Hippocampal formation (tissue), 2 donors: ENCODE measurements at places on chromosomes 1 and 21.

GRCh38 chr1:159799446-159799985, 2.6 kb upstream of the FCRL6 start:
- no peak for DNase-seq

GRCh38 chr21:17925000-17925610, 105.9 kb upstream of the C21orf91 start:
- peak; percentile 53 for DNase-seq

GRCh38 chr1:29196863-29197589, 15.3 kb upstream of the SRSF4 start:
- DNase-seq = no peak

DNA sequence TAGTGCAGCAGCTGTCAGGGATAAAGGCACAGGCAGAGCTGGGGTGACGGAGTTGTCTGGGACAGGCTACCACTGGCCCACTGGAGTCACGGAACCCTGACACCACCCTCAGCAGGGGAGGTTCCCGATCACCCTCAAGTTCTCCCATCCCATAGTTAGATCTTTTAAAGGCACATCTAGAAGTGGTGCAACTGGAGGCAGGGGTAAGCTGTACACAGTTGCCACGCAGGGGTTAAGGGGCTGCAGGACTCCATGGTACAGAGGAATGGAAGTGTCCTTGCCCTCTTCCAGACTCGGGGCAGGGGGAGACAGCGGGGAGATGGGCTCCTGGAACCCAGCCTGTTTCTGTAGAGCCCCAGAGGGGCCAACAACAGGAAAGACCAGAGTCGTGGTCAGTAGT, 13.3 kb downstream of the CC2D1B start:
- no peak for DNase-seq

DNA sequence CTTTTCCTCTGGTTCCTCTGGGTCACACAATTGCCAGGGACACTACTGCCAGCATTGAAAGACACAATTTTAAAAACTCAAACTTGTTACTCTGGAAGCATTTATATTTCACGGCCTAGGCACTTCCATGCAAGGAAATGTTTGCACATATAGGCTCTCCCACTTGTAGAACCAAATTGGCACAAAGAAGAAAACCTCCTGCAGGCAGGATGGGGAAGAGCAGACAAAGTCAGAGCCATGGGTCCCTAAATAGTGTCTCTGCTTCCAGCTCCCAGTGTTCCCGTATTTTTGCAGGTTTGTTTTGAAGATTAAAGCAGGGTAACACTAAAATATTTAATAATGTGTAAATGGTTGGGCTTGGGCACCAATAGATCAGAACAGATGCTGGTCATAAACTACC, 19.0 kb upstream of the ADGRL2 start:
- DNase-seq = no peak

GRCh38 chr1:241696172-241696814, 44.2 kb downstream of the WDR64 start:
- no peak for DNase-seq

DNA sequence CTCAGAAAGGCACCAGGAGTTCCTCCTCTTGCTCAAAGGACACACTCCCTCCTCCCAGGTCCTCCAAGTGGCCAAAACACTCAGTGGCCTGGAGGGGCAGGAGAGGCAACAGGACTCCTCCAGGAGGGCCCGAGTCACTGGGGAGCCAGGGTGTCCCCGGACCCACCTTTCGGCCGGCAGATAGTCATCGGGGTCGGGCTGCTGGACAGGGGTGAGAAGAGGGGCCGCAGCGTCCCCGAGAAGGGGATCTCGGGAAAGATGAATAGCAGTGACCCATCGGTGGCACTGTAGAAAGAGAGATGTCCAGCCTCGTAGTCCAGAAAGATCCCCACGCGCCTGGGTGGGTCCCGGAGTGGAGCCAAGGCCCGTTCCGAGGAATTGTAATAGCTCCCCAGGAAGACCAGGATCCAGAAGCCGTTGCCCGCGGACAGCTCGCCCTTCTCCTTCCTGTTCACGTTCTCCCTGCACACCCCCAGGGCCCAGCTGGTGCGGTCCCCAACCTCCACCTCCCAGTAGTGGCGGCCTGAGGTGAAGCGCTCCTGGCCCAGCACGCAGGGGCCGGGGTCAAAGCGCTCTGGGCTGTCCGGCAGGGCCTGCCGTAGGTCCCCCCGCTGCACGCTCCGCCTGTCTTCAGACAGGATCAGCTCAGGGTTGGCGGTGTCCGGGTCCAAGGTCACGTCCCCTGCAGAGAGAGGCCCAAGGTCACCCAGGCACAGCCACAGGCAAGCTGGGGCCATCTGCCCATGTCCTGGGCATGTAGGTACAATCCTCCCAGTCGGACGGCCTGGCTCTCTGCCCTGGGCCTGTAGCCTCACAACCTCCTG, 11.9 kb downstream of the TRIM11 start:
- no peak for DNase-seq

GRCh38 chr1:90728502-90729287, 11.6 kb upstream of the BARHL2 start:
- DNase-seq = no peak

DNA sequence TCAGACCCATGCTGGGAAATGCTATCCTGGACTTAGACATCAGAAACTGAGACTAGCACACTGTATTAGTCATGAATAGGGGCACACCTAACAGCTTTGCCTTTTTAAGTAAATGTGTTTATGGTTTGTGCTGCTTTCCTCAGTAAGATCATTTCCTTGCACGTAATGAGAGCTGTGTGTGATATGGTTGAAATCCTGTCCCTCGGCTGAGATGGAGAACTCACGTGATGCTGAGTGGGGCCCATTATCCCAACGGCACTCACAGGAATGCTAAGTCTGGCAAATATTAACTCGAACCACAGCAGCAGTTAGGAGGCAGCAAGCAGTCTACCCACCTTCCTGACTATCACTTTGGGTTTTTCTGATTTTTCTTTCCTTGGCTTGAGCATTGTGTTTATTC, 38.2 kb downstream of the BCL9 start:
- DNase-seq = no peak

GRCh38 chr1:54462597-54463258, 56.5 kb upstream of the SSBP3 start:
- DNase-seq = no peak

GRCh38 chr1:193846411-193846810, 660.0 kb upstream of the B3GALT2 start:
- DNase-seq = no peak

GRCh38 chr1:171090604-171091003, at the start of gene FMO3:
Gene FMO3, plus strand, starts transcription at chr1:171090905. Its CDS starts 1,754 bp downstream, at chr1:171092659.
- DNase-seq = no peak

DNA sequence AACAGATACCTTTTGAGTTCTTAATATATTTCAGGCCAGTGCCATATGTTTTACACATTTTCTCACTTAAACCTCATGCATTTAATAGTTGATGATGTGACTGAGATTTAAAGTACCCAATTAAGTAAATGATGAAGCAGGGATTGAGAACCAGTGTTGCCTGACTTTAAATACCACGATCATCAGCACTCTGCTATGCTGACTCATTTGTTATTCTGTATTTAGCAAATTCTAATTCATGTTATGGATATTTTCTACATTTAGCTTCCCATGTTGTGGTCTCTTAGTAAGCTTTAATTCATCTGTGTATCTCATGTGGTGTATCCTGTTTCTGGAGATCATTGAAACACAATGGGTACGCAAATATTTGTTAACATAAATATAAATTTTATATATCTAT, 363.0 kb downstream of the PTBP2 start:
- no peak for DNase-seq

DNA sequence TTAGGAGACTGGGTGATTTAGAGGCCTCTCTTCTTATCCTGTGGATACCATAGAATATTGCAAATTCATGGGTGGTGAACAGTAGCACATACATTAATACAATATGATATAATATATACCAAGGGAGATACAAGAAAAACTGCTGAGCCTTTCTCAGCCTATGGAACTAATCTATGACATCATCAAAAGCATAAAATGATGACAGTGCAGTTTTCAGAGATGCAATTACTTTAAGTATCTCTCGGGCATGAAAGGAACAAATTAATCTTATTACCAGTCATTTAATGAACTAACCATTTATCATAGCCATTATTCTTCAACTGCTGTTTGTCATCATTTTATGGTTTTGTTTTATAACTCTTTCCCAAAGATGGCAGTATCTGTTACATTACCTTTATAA, 3.5 kb downstream of the CHODL start:
- no peak for DNase-seq

DNA sequence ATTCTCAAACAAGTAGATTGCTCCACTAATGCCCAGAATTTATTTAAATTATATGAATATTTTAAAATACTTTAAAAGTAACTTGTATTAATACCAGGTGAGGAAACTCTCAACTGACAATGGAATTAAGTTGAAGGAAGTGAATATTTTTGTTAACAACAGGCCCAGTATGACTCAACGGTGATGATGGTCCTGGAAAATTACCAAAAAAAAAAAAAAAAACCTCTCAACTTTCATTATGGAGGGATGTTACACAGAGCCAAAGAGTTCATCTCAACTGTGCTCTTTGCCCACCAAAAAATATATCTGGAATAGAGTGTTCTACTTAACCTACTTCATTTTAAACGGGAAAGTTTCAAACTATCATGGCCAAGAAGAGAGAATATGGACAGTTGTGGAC, 28.3 kb downstream of the CFH start:
- DNase-seq = no peak

GRCh38 chr1:46077644-46078043, 54.8 kb downstream of the PIK3R3 start:
- no peak for DNase-seq

DNA sequence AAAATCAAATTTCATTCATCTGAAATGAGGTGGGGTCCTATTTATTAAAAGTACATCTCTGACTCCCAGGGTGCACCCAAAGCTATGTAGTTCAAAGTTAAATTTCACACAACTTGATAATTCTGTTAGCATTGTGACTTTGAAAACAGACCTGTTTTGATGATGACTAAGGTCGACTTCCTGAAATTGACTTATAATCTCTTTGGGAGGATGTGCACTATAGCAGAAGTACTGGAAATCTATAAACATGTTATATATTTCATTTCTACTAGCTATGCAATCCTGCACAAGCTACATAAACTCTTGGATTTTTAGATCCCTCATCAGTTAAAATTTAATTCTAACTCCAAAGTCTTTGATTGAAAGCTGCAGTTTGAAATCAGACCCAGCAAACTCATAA, 507.6 kb downstream of the NEGR1 start:
- DNase-seq = no peak

GRCh38 chr1:201535046-201535918, 3.6 kb upstream of the NAV1 start:
- DNase-seq = no peak

DNA sequence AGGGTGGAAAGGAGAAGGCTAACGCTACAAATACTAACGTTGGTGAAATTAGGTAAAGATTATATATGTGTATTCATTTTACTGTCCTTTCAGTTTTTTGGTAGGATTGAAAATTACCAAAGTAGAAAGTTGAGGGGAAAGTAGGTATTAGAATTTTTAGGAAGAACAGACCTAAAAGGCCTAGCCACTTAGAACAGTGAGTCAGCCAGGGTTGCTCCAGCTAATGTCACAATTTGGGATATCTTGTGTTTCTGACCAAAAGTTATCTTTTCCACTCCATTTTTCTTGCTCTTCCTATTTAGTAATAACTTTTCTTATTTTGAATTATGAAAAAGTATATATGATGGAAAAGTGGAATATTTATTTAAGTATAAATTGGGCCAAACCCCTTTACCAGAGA, 40.1 kb downstream of the F3 start:
- DNase-seq = no peak
